IPS DF 6.9 (cell line): ENCODE measurements at places on chromosomes 3 and 15.

- DNase-seq: no peak
Observed at GRCh38 chr3:63353383-63353782, 75.3 kb downstream of the SYNPR start.

GRCh38 chr3:118705487-118706219, 329.0 kb downstream of the IGSF11 start:
- DNase-seq: no peak

GRCh38 chr3:14222900-14223594, 44.4 kb downstream of the LSM3 start:
- DNase-seq: no peak

- DNase-seq: no peak
Observed at GRCh38 chr15:89126009-89126408, 37.8 kb downstream of the ABHD2 start.

DNA sequence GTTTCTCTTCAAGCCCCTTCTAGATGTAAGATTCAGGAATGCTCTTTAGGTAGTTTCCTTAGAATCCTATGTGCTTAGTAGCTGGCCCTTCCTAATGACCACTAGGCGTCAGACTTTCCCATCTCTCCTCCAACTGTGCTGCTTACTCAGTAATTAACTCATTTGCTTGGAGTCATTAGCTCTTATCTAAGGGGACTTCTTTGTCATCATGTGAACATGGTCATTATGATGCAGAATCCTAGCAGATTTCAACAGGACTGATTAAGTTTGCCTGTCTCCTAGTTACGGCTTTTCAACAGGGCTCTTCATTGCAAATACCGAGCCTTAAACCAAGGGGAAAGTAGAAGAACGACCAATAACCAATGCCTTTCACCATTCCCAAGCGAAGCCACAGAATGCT, 46.4 kb downstream of the GJD2 start:
- DNase-seq: no peak

DNA sequence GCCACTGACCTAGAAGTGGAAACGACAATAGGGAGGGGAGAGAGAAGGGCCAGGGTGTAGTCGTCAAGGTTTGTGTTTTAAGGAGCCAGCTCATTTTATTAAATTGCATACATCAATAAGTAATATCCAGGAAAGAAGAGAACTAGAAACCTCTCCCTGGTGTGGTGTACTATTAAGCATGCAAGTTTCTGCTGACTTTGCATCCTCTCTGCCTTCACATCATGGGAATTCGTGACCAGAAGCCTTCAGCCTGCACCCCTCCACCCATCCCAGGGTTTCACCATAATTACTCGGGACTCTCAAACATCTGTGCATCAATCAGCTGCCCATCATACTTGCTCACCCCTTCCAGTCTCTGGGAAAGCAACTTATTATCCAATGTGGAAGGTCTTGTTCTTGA, 70.9 kb upstream of the UBE3A start:
- no peak for DNase-seq

DNA sequence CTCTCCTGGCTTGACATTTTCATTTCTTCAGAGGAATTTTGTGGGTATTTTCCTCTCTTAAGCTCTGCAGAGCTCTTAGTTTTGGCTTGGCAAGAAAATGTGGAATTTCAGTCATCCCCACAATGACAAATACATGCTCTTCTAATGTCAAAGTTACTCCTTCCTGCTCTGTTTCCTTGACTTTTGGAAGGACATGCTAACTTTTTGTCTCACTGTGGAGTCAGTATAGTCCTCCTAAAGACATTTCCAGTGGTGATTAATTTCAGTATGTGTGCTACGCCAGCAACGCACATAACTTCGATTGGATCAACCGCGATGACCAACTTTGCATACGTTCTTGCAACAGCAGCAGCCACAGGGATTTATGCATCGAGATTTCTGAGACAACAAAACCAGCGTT, 13.3 kb downstream of the EBLN2 start:
- DNase-seq: no peak

DNA sequence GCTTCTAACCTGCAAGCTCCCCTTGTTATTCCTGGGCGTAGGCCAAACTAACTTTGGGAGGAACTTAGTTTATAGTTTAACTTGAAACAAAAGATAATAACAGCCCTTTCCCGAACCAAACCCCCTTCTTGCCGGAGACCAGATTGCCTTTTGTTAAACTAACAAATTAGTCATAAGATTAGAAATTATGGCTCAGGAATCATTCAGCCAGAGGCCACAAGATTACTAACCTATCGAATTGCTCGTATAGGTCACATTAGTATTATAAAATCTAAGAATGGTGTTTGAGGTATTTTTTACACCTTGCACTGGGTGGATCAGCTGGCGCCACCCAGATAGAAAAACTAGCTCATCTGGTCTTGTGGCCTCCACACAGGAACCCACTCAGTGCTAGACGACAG, 65.3 kb upstream of the RAP2B start:
- no peak for DNase-seq

GRCh38 chr3:176431038-176431418, 766.3 kb downstream of the TBL1XR1 start:
- no peak for DNase-seq

GRCh38 chr15:99442252-99442897, 123.4 kb upstream of the MEF2A start:
- no peak for DNase-seq

DNA sequence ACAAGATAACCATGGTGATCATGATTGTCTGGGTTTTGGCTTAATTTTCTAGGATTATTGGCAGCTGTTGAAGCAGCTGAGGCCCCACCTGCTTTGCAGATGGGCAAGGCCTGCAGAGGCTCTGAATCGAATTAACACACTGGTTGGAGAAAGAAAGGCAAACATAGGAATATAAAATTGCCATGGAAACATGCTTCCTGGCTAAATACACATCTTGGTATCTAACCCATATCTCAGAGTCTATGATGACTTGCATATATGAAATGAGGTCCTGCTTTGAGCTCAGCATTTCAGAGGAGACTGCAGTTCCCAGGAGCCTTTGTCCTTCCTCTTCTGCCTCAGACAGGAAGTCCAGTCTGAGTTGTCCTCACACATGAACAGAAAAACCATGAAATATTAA, 24.3 kb upstream of the SV2B start:
- DNase-seq: no peak

- no peak for DNase-seq
Observed at GRCh38 chr15:29699791-29700190, 122.5 kb downstream of the TJP1 start.

- no peak for DNase-seq
Observed at GRCh38 chr3:38114875-38115644, 21.9 kb downstream of the ACAA1 start.

- no peak for DNase-seq
Observed at GRCh38 chr15:96327155-96327741, 3.3 kb upstream of the NR2F2 start.

DNA sequence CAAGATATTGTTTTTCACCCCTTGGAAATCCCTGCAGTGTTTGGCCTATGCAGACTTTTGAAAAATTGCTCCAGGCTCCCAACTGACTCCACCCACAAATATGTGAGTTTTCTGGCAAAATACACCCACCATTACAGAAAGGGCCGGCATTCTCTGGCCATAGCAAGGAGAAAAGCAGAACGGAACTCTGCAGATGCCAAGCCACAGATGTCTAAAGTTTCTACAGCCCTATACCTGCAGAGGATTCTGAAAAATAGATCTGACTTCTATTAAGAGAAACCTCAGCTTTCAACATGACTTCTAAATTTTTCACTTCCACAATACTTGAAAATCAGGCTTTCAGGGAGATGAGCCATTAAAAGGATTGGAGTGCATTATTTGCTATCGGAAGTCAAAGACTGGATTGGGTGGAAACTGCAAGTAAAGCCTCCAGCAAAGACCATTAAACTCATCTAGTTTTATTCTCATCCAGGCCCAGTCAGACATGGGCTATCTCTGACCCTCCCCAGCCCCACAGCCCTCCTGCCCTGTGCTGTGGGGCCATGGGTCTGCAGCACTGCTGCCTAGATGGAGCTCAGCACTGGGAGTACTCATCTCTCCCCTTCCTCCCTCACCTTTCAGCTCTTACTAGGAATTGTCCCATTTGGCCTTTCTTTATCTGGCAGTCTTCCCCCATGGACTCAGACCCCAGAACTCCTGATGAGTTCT, 243.1 kb upstream of the GOLGA6L4 start:
- no peak for DNase-seq

DNA sequence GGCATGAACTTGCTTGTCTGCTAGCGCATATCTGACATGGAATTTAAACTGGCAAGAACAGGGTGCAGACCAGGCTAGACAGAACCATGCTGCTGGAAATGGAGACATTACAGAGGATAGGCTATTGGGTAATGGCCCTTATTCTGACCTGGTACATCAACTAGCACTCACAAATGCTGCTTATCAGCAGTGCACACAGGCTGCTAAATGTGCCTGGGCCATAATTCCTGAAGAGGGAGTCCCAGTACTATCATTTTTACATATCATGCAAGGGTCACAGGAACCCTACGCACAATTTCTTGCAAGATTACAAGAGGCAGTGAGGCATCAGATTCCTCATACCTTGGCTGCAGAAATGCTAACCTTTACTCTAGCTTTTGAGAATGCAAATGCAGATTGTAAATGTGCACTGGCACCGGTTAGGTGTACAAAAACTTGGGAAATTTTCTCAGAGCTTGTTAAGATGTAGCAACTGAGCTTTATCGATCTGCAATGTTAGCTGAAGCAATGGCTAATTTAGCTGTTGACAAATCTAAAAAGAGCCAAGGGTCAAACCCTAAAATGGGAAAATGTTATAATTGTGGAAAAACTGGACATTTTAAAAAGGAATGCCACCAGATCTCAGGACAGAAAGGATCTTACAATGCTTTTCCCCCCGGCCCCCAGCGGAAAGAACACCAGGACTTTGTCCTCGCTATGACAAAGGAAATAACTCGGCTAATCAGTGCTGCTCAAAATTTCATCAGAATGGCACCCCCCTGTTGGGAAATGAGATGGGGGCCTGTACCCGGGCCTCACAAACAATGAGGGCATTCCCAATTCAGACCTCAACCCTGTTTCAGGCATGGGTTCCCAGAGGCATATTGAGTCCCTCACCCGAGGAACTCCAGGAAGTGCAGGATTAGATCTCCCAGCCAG, 21.1 kb downstream of the CCRL2 start:
- no peak for DNase-seq

GRCh38 chr15:60740787-60741354, 261.9 kb upstream of the ICE2 start:
- no peak for DNase-seq

- DNase-seq: no peak
Observed at GRCh38 chr15:28130651-28131050, 31.5 kb upstream of the OCA2 start.

- no peak for DNase-seq
Observed at GRCh38 chr15:95292785-95293450, 1037.6 kb upstream of the NR2F2 start.

DNA sequence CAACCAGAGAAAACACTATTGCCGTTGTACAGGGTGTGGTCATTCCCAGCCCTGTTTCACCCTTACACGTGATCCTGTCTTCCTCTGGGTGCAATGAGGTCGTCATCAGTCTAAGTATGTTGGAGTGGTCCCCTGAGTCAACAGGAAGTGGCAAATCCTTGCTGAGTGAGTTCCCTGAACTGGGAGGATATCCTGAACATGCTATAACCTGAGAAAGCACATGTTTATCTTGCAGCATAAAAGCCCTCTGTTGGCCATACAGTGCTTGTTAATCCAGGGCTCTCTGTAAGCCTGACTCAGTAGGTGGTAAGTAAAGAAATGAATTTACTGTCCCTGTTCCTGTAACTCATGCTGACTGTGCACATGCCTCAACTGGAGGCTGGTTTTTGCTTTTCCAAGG, 477.8 kb upstream of the RGMA start:
- no peak for DNase-seq

GRCh38 chr3:23590424-23591273, 215.1 kb upstream of the UBE2E1 start:
- DNase-seq: no peak

DNA sequence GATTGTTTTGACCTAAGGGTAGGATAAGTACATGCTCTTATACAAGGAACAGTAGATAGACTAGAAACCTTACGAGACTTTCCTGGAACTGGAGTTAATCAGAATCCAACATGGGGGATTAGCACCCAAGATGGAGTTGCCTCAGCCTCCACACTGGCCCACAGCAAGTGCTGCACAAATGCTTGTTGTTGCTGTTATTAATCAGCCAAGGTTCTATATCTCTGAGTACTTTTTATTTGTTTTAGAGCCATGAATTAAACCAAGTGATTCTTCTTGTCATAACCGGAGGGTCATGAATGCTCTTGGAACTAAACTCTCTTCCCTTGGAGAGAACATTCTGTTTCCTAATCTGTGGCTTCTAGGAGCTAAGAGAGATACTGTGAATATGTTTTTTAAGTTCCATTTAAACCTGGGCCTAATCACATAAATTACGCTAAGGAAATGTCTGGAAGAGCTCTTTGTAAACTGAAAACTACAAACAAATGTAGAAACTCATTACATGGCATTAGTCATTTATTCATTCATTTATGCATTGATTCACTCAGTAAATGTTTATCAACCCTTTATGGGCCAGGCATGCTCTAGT, 5.7 kb upstream of the IL16 start:
- no peak for DNase-seq

- DNase-seq: no peak
Observed at GRCh38 chr3:172067837-172068440, 28.6 kb downstream of the FNDC3B start.

GRCh38 chr15:29570121-29570947, 251.9 kb downstream of the TJP1 start:
- no peak for DNase-seq

- no peak for DNase-seq
Observed at GRCh38 chr3:24139463-24140412, 194.7 kb downstream of the NR1D2 start.

DNA sequence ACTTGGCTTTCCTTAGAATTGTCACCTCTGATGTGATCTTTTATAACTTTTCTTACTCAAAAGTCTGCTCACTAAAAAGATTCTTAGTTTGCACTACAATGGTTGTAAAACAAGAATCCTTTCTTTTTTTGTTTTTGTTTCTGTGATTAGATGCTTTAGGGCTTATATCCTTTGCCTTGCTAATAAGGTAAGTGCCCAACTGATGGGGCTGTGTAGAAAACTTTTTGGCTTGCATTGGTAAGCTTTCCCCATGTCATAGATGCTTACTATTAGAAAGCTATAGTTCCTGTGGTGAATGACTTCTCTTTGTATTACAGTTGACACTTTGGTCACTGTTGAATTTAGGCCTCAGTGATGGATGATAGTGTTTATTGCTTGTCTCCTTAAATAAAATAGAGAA, 5.1 kb downstream of the ABHD5 start:
- DNase-seq: no peak

DNA sequence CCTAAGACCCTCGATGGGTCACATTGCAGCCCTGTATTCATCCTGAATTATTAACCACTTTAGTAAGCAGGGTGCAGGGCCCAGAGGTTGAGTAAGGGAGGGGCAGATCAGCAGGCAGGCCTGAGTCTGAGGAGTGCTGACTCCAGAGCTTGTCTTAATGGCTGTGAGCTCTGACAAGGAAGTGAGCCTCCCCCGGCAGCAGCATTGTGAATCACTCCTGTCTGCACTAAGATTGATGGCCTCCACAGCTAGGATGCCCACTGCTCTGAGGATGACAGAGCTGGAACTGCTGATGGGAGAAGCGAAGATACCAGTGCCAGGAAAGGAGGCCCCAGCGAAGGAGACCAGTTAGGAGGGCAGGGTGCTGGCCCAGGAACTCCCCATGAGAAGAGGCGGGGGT, 46.5 kb upstream of the CCDC174 start:
- DNase-seq: no peak
